Activated CD8-positive, alpha-beta T cell treated with anti-CD3 and anti-CD28 coated beads for 36 hours (primary cell): ENCODE measurements at places on chromosomes 1 and 21. TPM values are rescaled to one million over a fixed set of nuclear protein-coding genes. Genes with fewer than 3 reads are reported as not detected.

The TESK2 gene
- 3.7 TPM for total RNA-seq

The ADORA1 gene
- total RNA-seq: not detected

The VWA1 gene
- total RNA-seq: 0.97 TPM

DNA sequence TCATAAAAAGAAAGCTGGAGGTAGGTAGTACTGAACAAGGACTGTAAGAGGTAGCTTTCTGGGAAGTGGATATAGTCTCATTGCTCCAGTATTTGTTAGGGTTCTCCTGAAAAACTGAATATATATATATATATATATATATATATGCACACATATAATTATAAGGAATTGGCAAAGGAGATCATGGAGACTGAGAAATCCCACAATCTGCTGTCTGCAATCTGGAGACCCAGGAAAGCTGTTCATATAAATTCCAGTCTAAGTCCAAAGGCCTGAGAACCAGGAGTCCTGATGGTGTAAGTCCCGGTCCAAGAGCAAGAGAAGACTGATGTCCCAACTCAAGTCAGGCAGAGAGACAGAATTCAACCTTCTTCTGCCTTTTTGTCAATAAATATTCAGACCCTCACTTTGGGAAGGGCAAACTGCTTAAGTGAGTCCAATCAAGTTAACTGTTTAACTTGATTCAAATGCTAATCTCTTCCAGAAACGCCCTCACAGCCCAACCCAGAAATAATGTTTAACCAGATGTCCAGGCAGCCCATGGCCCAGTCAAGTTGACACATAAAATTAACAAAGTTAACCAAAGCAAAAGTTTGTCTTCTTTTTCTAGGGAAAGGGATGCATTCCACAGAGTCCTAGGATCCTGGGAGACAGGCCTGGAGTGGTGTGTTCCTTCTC, 225.3 kb upstream of the KAZN start:
- DNase-seq: no peak

GRCh38 chr1:208112401-208112800, 131.8 kb downstream of the PLXNA2 start:
- no peak for DNase-seq

DNA sequence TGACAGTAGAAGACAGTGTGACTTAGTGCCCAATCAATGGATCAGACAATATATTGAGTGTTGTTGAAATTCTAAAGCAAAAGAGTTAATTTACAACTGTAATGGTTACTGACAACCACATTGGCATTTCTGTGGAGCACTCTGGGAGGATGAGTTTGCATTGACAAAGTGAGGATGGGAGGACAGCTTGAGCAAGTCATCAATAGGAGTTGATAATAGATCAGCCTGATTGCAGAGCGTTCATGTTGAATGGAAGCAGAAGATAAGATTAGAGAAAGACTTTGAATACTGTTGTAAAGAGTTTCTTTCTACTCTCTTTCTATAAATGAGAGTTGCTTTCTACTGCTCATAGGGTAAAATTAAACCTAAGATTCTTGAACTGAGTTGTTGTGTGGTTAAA, 3.9 kb downstream of the EEIG2 start:
- DNase-seq: no peak
